Prostate gland (tissue), 2 donors: ENCODE measurements at places on chromosomes 2 and 18. TPM values are rescaled to one million over a fixed set of nuclear protein-coding genes. Genes with fewer than 3 reads are reported as not detected.

DNA sequence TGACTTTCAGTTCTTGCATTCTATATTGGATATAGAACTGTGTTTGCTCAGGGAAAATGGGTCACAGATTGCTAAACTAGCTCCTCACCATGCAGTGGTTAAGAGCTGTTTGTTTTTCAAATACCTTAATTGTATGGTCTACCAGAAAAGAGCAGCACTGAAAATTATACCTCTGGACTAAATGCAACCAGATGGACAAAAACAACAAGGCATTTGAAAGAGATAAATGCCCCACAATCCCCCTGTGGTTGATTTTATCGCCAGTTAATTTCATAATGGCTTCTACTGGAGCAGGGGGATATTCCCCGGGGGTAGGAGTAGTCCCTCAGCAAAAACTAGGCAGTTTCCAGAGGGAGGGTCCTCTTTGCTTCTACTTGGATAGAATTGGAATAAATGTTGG is 267.9 kb upstream of the TNP1 start:
- H3K36me3 ChIP-seq: no peaks in the 10 kb centered on the region
- no peak overlapping the region for H3K4me3 ChIP-seq
- H3K4me1 ChIP-seq: no peaks in the 10 kb centered on the region
- DNase-seq: no peak

DNA sequence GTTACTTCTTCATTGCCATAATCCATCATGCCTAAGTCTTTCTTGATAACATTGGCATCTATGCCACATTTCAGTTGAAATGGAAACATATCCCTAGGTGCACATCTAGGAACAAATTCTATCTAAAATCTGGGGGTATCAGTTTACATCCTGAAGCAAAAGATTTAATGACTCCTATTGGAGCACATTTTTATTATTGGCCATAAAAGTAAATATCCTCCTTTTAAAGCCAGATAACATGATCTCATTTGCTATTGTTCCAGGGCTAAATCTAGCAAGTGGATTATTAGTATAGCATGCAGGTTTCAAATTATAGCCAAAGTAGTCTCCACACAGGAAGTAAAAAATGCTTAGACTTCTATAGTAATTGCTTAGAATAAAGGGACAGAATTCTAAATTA is 193.2 kb downstream of the CDH2 start:
- no peaks in the 10 kb centered on the region for H3K4me1 ChIP-seq
- H3K27ac ChIP-seq: no peak overlapping the region
- no peak overlapping the region for H3K4me3 ChIP-seq
- DNase-seq: no peak

DNA sequence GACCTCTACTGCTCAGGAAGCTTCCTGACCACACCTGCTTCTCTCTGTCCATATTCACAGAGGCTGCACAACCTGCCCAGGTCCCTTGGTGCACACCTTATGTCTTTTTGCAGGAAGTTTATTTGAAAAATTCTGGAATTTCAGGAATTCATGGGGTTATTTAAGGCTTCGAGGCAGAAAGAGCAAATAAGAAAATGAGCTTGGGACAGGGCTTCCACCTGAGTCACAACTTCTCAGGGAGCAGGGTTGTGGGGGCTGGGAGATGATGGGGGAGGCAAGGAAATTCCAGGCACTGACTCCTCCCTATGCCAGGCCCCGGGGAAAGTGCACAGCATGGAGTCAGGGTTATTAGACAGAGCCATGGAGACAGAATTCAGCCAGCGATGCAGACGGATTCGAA is 57.7 kb downstream of the INHBB start:
- no peaks in the 10 kb centered on the region for H3K27me3 ChIP-seq
- no peak for DNase-seq
- no peaks in the 10 kb centered on the region for H3K36me3 ChIP-seq
- no peak overlapping the region for H3K4me3 ChIP-seq

GRCh38 chr18:68121308-68121707 is 593.6 kb downstream of the TMX3 start:
- DNase-seq: no peak
- H3K27ac ChIP-seq: no peak overlapping the region

DNA sequence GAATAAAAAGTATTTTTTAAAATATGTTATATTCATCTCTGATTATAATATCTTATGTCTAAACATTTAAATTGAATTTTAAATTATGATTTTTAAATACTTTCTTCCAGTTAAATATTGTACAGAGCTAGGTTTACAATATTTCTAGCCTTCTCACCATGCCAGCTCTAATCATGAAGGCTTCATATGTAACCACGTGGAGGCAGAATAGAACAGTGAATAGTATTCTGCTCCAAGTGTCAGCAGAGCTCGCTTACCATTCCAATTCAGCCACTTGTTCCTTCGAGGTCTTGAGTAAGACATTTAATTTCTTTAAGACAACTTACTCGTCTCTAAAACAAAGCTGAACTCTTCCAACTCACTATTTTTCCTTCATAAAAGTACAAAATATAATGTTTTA is 871.8 kb downstream of the SUCLG1 start:
- H3K36me3 ChIP-seq: no peaks in the 10 kb centered on the region
- DNase-seq: no peak
- H3K4me3 ChIP-seq: no peak overlapping the region
- no peaks in the 10 kb centered on the region for H3K27me3 ChIP-seq

Gene IL1B
- total RNA-seq: not detected

Gene CCDC85A
- total RNA-seq: 4.5 TPM

Gene ANTXR1
- total RNA-seq: 25.8 TPM
